Cardiac muscle cell (in vitro differentiated cells and primary cell): ENCODE measurements at places on chromosomes 1 and 21. TPM values are rescaled to one million over a fixed set of nuclear protein-coding genes. Genes with fewer than 3 reads are reported as not detected.
A peak's percentile ranks its signal among the peaks of the same experiment; 100 is the strongest.

GRCh38 chr1:202306535-202307345 lies 35.0 kb downstream of the UBE2T start:
- no peak overlapping the region for H3K27ac ChIP-seq
- no peaks in the 10 kb centered on the region for H3K36me3 ChIP-seq

DNA sequence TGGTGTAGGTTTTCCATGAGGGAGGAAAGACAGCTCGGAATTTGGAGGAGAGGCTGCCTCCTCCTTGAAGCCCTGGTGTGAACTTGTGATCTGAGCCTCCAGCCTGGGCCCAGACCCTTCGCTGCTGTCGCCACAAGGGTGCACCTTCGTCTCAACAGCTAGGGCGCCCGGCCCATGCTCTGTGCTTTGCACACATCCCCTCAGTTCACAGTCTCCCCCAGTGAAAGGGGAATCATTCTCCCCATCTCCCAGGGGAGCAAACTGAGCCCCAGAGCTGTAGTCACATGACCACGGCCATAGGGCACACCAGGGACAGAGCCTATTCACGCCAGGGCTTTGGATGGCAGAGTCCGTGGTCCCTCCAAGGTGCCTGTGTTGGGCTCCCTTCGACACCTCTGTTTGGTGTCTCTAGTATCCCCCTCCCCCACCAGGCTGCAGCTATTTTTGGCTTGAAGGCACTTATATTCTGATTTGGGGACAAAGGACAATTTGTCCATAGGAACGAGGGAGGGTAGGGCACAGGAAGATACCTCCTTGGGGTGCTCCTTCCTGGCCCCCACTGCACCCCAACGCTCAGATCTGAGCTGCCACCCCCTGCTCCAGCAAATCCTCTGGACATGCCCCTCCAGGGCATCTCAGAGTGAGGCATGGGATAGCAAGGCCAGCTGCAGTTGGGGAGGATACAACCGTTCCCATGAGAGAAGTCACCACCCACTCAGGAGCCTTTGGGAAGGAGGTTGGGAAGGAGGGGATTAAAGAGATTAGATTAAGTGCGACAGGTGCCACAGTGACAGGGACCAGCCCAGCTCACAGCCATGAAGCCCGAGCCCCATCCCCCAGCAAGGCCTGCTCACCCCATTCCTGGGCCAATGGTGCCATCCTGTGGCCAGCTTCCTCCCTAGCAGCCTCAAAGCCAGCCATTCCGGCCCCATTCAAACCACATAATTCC lies 15.7 kb downstream of the MATN1 start:
- H3K27me3 ChIP-seq, result no peaks in the 10 kb centered on the region
- H3K36me3 ChIP-seq, result no peaks in the 10 kb centered on the region
- peak; percentile 74 for DNase-seq

DNA sequence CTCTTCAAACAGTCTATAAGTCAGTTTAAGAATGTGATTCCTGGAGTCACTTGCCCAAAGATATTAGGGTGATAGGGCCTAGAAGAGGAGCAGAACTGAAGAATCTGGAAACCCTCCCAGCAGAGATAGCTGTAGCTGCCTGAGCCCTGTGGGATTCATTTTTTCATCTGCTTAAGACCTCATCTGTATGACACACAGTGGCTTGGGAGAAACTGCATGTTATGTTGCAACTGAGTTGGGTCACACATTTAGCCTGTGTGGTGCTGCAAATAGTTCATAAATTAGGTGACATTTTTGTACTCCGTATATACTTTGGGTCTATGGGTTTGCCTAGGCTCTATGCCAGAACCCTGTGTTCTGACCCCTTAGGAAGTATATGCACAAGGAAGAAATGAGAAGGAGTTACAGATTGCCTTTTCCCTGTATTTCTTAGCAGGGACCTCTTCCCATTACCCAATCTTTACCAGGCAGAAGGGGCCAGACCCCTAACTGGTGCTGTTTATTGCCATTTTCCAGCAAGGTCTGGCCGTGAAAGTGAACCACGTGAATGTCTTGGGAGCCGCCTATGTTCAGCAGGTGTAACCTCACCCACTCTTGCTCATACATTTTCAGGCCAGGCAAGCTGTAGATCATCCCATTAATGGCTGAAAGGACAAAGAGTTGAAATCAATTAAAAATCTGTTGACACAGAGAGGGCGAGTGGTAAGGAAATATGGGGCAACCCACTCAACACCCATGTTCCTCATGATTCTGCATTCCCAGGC lies 41.9 kb upstream of the SLC19A2 start:
- H3K27ac ChIP-seq, result no peak overlapping the region
- H3K4me1 ChIP-seq, result no peaks in the 10 kb centered on the region
- DNase-seq, result no peak
- no peak overlapping the region for H3K4me3 ChIP-seq
- H3K36me3 ChIP-seq, result no peaks in the 10 kb centered on the region

GRCh38 chr1:38826262-38826661 lies 33.3 kb downstream of the RRAGC start:
- H3K27ac ChIP-seq, result no peak overlapping the region
- no peak overlapping the region for H3K4me3 ChIP-seq
- H3K4me1 ChIP-seq, result no peaks in the 10 kb centered on the region

DNA sequence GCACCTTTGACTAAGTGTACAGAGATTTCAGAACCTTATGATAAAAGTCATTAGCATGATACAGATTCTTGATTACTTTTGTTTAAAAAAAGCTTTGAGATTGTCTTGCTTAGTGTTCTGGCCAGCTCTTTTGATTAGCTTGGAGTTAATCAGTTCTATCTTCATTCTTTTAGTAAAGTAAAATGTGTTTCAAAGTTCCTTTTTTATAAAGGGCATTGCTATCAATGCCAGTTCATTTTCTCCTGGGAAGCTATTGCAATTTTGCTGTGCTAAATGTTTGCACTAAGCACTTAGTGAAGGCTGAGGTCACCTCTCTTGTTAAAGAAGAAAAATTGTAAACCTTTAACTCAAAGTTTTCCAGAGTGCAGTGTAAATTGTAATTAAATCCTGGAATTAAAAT lies 946.7 kb upstream of the TMPRSS15 start:
- no peak overlapping the region for H3K27ac ChIP-seq
- DNase-seq, result no peak
- H3K27me3 ChIP-seq, result no peaks in the 10 kb centered on the region

DNA sequence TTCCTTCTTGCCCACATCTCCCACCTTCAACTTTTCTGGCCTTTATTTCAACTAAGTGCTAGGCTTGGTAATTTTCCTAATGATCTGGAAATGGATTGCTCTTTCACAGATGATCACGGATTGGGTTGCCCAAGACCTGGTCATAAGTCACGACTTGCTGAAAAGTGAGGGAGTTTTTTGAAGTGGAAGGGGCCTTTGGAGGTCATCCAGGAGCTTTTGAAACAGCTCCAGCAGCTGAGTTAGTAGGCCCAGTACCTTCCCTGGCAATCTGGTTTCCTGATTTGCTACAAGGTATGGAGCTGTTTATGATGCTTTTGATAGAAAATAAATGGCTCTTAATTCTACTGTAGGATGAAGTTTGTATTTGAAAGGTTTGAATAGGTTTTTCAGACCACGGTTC lies 20.4 kb downstream of the GREM2 start:
- H3K4me3 ChIP-seq, result no peak overlapping the region
- H3K36me3 ChIP-seq, result no peaks in the 10 kb centered on the region
- no peak overlapping the region for H3K27ac ChIP-seq
- no peaks in the 10 kb centered on the region for H3K27me3 ChIP-seq
- peaks cover under 1% of the 10 kb centered on the region for H3K4me1 ChIP-seq

- H3K27ac ChIP-seq, result no peak overlapping the region
- no peak overlapping the region for H3K4me3 ChIP-seq
- H3K36me3 ChIP-seq, result no peaks in the 10 kb centered on the region
- DNase-seq, result no peak
Measured at GRCh38 chr1:91190996-91191395, 169.2 kb upstream of the ZNF644 start.

DNA sequence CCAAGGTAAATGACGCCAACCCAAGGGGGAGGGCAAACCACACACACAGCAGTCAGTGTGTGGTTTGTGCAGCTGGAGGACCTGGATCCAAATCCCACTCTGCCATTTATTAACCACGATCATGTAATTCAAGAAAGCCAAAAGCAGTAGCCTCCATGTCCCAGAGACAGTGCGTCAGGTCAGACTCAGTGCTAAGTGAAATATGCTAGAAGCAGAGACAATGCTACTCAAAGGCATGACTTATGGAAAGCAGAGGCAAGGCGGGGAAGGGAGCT lies 13.6 kb downstream of the TTC39A start:
- H3K27me3 ChIP-seq, result no peaks in the 10 kb centered on the region
- H3K4me3 ChIP-seq, result no peak overlapping the region
- H3K4me1 ChIP-seq, result no peaks in the 10 kb centered on the region
- H3K27ac ChIP-seq, result no peak overlapping the region

- H3K36me3 ChIP-seq, result peaks cover 5% of the 10 kb centered on the region
- peaks cover 41% of the 10 kb centered on the region for H3K4me1 ChIP-seq
- H3K27ac ChIP-seq, result no peak overlapping the region
- peaks cover 31% of the 10 kb centered on the region for H3K27me3 ChIP-seq
- H3K4me3 ChIP-seq, result peak overlapping the region; percentile 95
Measured at GRCh38 chr1:61083807-61084440, 1.6 kb downstream of the NFIA start.

GRCh38 chr1:226821719-226822085 lies 48.7 kb upstream of the PSEN2 start:
- H3K27me3 ChIP-seq, result no peaks in the 10 kb centered on the region
- peaks cover 7% of the 10 kb centered on the region for H3K4me1 ChIP-seq
- H3K4me3 ChIP-seq, result no peak overlapping the region
- H3K27ac ChIP-seq, result no peak overlapping the region

DNA sequence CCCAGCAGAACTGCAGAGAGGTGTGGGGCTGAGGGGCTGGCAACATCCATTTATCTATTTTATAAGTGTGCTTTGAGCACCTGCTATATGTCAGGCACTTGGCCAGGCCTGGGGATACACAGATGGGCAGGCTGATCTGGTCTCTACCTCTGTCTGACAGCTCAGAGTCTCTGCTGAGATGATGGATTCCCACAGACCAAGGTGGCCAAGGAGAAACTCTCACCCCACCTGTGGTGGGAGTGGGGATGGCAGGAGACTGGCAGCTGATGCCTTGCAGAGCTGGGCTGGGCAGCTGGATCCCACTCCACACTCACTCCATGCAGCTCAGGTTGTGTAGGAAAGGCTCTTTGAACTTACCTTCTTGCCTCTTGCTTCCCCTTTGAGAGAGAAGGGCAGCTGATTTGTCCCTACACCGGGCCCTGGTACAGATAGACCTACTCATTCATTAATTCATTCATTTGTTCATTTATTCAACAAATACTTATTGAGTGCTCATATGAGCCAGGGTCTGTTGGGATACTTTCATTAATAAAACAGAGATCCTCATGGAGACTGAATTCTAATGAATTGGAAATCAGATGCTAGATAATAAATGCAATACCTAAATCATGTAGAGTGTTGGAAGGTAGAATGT lies 9.0 kb downstream of the ADORA1 start:
- no peak overlapping the region for H3K27ac ChIP-seq
- no peak for DNase-seq
- no peaks in the 10 kb centered on the region for H3K27me3 ChIP-seq
- peaks cover 23% of the 10 kb centered on the region for H3K4me1 ChIP-seq

Gene SPATA17
- 2.6 and 6.5 TPM in 2 replicates for polyA plus RNA-seq

Gene HSD3B1
- polyA plus RNA-seq, result 0.07 TPM in 1 of 2 replicates, not detected in the other

Gene ANGPTL3
- polyA plus RNA-seq, result 0.94 TPM in 1 of 2 replicates, not detected in the other

Gene EFNA4
- 18.3 and 29.6 TPM in 2 replicates for polyA plus RNA-seq

Gene NBPF4
- polyA plus RNA-seq, result not detected in 2 replicates
